ENCODE measurements at places on chromosomes 3 and 15.

DNA sequence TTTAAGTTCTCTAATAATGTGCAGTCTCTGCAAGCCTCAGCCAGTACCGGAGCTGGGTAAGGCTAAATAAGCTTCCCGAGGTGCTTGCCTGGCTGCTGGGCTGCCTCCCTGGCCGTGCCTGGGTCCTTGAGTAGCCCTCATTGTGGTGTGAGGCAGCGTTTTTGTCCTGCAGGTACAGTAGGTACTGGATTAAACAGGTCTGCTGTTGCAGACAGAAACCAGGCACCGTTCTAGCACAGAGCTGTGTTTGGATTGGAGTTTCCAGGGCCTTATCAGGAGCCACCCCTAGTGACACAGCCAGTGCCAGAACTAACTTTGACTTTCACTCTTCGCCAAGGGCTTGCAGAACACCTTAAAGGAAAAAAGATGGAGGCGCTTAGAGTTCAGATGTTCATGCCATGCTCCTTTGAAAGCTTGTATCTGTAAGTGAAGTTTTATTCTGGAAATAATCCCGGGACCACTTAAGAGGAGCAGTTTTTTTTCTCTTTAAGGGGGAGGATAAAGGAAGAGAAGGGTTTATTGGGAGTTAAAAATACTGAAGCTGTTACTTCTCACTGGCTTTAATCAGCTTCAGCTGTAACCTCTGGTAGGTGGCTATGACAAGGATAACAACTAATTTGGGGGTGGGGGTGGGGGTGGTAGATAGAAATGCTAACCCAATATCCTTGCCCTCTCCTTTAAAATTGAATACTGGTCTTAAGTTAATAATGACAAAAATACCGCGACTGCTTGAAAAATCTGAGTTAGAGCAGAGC, 126.8 kb downstream of the MITF start:
- no peak overlapping the region for H3K27ac ChIP-seq
- H3K4me1 ChIP-seq: no peaks in the 10 kb centered on the region
- H3K36me3 ChIP-seq: no peaks in the 10 kb centered on the region

DNA sequence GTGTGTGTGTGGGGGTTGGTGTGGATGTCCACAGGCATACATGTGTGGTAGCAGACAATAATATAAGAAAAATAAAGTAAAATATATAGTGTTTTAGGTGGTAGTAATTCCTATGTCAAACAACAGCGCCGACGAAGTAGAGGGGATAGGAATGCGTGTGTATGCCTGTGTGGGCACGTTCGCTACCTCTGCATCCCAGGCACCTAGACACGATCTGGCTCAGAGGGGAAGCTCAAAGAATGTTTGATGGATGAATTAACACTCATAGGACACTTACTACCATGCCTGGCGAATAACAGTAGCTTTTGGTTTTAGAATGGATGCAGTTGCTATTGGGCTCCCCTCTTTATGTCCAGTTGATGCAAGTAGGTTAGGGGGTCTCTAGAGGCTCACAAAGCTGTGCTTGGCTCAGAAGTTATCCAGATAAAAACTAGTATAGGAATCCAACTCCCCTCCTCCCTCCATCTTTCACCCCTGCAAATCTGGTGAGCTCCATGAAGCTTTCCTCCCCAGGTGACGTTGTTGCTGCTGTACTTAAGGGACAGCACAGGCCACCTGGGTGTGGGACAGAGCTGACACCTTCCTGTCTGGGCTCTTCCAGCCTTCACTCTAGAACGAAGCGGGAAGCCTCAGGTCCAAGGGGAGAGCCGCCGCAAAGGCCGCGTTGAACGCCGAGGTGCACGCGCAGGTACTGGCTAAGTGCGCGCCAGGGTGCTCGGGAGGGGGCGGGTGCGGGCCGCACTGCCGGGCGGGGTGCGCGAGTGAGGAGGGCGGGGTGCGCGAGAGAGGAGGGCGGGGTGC, 192.6 kb upstream of the LYSMD4 start:
- peak; percentile 76 for DNase-seq
- H3K27me3 ChIP-seq: peaks cover 28% of the 10 kb centered on the region
- peak overlapping the region; percentile 81 for H3K4me3 ChIP-seq
- peaks cover 2% of the 10 kb centered on the region for H3K36me3 ChIP-seq

DNA sequence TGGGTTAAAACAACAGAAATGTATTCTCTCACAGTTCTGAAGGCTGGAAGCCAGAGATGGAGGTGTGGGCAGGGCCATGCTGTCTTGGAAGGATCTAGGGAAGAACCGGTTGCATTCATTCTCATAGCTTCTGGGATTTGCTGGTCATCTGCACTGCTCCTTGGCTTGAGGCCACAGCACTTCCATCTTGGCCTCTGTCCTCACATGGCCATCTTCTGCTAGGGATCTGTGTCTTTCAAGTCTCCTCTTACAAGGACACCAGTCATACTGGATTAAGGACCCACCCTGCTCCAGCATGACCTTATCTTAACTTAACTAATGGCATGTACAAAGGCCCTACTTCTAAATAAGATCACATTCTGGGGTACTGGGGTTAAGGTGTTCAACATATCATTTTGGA, 47.7 kb downstream of the RPLP1 start:
- no peak for DNase-seq
- peaks cover 12% of the 10 kb centered on the region for H3K27me3 ChIP-seq
- H3K4me1 ChIP-seq: no peaks in the 10 kb centered on the region
- H3K27ac ChIP-seq: no peak overlapping the region
- no peaks in the 10 kb centered on the region for H3K36me3 ChIP-seq
- H3K4me3 ChIP-seq: no peak overlapping the region

- no peak for DNase-seq
- H3K4me1 ChIP-seq: no peaks in the 10 kb centered on the region
- no peak overlapping the region for H3K4me3 ChIP-seq
- no peak overlapping the region for H3K27ac ChIP-seq
- H3K27me3 ChIP-seq: no peaks in the 10 kb centered on the region
Observed at GRCh38 chr3:84974347-84974746, 15.6 kb downstream of the CADM2 start.

DNA sequence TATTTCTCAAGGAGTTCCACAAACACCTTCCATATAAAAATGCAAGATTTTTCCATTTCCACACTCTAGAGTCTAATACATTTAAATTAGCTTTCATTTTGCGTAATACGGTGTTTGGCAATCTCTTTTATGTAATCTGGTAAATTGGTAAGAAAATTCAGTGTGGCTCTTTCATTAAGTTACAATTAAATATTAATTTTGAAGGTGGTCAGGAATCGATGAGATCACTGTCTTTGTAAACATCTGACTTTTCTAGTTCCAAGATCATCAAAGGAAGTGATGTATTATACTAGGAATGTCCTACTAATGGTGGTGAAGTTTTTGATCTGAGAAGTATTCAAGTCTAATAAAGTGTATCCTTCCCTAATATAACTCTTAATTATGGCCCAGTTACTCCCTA, 1.1 kb upstream of the UTS2B start:
- no peak overlapping the region for H3K4me3 ChIP-seq
- peaks cover 10% of the 10 kb centered on the region for H3K4me1 ChIP-seq
- H3K27me3 ChIP-seq: peaks cover 14% of the 10 kb centered on the region
- peak overlapping the region; percentile 61 for H3K27ac ChIP-seq
- no peak for DNase-seq

- no peak for DNase-seq
- H3K4me1 ChIP-seq: no peaks in the 10 kb centered on the region
- peaks cover 54% of the 10 kb centered on the region for H3K27me3 ChIP-seq
- H3K27ac ChIP-seq: no peak overlapping the region
- no peak overlapping the region for H3K4me3 ChIP-seq
- no peaks in the 10 kb centered on the region for H3K36me3 ChIP-seq
Observed at GRCh38 chr15:81751256-81751655, 294.6 kb downstream of the MEX3B start.

DNA sequence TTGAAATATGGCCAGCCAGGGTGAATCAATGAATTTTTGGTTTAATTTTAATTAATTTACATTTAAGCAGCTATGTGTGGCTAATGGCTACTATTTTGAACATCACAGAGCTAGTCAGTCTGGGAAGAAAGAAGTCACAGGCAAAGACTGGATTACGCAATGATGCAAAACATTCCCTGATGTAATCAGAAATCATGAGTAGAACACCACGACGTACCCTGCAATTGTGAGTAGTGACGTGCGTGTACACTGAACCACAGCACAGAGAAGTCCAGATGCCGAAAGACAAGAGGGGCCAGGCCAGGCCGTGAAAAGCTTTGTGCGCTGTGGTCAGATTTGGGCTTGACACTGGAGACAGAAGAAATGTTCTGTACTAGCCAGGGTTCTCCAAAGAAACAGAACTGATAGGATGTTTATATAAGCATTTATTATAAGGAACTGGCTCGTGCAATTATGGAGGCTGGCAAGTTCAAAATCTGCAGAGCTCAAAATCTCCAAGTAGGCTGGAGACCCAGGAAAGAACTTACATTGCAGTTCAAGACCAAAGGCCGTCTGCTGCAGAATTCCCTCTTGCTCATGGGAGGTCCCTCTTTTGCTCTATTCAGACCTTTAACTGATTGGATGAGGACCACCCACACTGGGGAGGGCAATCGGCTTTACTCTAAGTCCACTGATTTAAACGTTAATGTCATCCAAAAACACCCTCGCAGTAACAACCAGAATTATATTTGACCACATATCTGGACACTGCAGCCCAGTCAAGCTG, 44.6 kb downstream of the SH3BP5 start:
- no peaks in the 10 kb centered on the region for H3K36me3 ChIP-seq
- peak overlapping the region; percentile 59 for H3K4me3 ChIP-seq
- DNase-seq: no peak
- H3K4me1 ChIP-seq: peaks cover 72% of the 10 kb centered on the region
- no peaks in the 10 kb centered on the region for H3K27me3 ChIP-seq

GRCh38 chr3:59709702-59710553, 660.1 kb upstream of the CFAP20DC start:
- no peak overlapping the region for H3K27ac ChIP-seq
- H3K27me3 ChIP-seq: no peaks in the 10 kb centered on the region
- H3K4me1 ChIP-seq: no peaks in the 10 kb centered on the region
- no peak overlapping the region for H3K4me3 ChIP-seq
- no peak for DNase-seq

All from T-helper 17 cell (primary cell).